ENCODE measurements at places on chromosomes 4 and X.
A peak's percentile ranks its signal among the peaks of the same experiment; 100 is the strongest.

DNA sequence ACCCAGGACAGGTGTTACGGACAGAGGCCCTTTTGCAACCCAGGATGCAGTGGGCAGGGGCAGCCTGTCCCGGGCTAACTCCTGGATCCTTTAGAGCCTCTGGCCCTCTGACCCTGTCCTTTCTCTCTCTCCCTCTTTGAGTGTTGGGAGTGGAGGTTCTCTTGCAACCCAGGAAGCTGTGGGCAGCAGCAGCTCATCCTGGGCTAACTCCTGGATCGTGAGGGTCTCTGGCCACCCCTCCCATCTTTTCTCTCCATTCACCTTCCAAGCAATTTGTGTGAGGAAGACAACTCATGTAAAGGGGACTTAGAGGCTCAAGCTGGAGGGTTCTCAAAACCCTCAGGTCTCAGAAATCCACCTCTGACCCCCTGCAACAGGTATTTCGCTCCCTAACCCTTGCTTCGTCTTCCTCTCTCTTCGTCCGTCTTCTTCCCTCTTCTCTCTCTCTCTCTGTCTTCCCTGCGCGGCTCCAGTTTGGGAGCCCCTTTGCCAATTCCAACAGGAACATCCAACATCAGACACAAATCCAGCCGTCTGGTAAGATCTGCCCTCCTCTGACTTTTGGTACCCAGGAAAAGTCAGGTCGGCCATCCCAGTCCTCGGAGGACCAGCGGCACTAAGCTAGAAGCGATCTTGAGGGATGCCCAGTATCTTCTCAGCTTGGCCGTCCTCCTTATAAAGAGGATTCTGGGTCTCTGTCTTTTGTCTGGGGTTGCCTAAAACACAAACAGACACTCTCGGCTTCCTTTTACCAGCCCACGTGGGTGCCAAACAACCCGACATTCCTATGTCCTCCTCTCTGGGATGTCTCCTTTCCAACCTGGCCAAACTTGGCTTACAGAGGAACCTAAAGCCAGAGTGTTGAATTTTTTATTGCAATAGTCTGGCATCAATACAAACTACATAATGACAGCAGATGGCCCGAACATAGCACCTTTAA, 7.9 kb downstream of the ASMTL start:
- no peak for DNase-seq

GRCh38 chr4:145177511-145177905, 2.9 kb downstream of the OTUD4 start:
- DNase-seq, result peak; percentile 42

- DNase-seq, result peak; percentile 83
These were observed 7.5 kb upstream of the CXCL6 start for GRCh38 chr4:73828956-73829355.

GRCh38 chrX:118350706-118351105, 4.8 kb downstream of the WDR44 start:
- no peak for DNase-seq

- peak; percentile 85 for DNase-seq
These were observed 961 bp upstream of the NOCT start for GRCh38 chr4:139014371-139015268.

DNA sequence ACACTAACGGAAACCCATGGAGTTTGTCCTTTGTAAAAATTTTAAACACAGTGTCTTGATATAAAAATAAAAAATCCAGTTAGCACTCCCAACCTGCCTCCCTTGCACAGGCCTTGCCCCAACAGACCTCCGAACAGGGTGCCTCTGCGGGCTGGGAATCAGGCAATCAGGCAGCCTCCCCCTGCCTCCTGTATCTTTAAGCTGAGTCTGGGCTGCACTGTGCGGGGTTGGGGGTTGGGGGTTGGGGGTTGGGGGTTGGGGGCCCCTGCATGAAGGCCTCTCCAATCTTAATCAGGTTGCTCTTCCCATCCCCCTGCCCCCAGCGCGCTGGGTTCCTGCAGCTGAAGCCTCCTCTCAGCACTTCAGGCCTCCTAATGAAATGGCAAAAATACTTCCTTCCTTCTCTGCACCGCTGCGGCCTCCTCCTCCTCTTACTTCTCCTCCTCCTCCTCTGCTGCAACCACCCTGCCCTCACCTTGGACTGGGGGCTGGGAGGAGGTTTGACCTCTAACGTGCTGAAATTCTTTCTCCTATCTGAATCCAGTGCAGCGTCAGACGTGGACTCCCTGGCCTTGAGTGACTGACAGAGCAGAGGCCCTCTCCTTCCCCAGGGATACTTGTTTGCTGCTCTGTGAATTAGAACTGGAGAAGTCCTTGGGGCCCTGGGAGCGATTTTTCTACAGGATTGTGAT, 26.6 kb downstream of the NLGN3 start:
- no peak for DNase-seq

- DNase-seq, result no peak
These were observed 76.4 kb upstream of the F8A3 start for GRCh38 chrX:155534800-155535199.

- DNase-seq, result no peak
These were observed 41.2 kb downstream of the RASL11B start for GRCh38 chr4:52903273-52903672.

DNA sequence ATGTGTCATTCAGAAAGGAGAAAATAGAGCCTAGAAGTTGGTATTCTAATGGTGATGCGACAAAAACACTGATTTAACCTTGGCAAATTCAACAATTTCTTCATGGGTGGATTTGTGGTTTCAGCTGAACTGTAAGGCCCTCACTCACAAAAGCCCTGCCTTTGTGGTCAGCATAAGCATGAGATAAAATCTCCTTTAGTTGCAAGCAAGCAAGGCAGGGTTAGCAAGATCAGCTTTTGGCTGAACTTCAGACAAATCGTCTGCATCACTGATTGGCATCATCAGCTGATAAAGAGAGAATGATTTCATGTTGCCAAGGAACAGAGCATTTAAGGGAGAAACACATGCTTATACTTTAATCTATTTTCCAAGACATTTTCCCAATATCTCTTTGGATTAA, 2582.2 kb downstream of the PCDH7 start:
- DNase-seq, result no peak

GRCh38 chr4:147117431-147117830, 171.8 kb upstream of the TTC29 start:
- no peak for DNase-seq

DNA sequence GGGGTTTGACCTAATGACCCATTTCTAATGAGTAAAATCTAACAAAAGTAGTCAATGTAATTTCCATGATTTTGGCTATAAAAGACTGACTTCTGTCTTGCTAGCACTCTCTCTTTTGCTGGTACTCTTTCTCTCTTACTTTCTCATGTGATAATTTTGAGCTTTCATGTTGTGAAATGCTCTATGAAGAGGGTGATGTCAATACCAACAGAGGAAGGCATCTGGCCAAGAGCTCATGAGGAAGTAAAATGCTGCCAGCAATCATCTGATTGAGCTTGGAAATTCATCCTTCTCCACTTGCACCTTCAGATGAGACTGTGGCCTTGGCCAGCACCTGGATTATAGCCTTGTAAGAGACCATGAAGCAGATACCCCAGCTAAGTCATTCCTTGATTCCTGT, 347.7 kb downstream of the HS3ST1 start:
- DNase-seq, result no peak

GRCh38 chr4:185080545-185080944, 62.3 kb downstream of the HELT start:
- DNase-seq, result no peak

GRCh38 chr4:67915400-67915966, 31.7 kb upstream of the TMPRSS11D start:
- DNase-seq, result no peak

DNA sequence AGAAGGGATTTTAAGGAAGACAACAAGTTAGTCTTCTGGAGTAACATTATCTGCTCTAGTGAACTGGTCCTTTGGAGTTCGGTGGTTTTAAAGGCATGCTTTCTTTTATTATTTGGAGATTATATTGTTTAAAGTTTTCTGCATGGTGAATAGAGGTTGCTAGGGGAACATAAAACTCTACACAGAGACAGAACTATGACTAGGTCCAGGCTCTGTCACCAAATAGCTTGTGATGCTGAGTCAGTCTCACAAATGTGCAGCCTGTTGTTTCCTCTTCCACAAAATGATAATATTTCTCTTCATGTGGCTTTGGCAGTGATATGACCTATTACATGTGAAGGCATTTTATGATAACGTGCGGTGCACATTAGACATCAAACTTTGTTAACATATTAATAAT, 132.6 kb downstream of the PACRGL start:
- peak; percentile 3 for DNase-seq

- DNase-seq, result no peak
These were observed 21.0 kb downstream of the MSN start for GRCh38 chrX:65688403-65688871.

DNA sequence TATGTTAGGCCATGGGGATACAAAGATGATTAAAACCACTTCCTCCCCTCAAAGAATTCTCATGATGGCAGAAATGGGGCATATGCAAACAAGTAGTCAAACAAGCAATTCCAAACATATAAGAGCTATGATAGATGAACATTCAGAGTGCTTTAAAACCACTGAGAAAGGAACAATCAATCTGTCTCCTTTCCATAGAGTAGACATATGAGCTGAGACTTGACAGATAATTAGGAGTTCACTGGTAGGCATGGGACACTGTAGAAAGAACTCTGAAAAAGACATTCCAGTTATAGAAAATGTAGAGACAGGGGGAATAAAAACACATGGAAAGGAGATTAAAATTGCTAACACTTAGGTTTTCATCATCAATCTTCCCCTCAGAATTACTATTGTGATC, 372.8 kb downstream of the KLHL4 start:
- no peak for DNase-seq

- no peak for DNase-seq
These were observed 48.8 kb upstream of the NEUROG2 start for GRCh38 chr4:112564706-112565270.

DNA sequence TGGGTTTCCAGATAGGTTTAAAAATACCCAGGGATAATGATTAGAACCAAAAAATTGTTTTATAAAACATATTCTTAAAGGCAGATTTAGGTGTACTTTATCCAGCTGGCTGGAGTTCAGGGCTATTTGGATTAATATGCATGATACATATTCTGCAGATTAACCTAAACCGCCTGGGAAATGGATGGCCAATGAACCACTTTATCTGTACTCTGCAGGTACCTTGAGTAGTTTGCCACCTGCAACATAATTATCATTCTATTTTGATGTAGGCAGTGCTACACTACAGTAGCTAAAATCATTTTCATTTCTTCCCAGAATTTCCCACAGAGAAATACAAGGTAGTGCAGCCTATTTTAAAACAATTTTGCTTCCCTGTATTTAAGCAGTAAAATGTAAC, 683.2 kb upstream of the GNPDA2 start:
- no peak for DNase-seq

GRCh38 chr4:37726666-37727065, 40.5 kb upstream of the RELL1 start:
- no peak for DNase-seq

- DNase-seq, result no peak
These were observed 132.8 kb downstream of the MGST2 start for GRCh38 chr4:139798456-139798855.

GRCh38 chr4:11783588-11783987, 354.9 kb upstream of the HS3ST1 start:
- DNase-seq, result no peak

DNA sequence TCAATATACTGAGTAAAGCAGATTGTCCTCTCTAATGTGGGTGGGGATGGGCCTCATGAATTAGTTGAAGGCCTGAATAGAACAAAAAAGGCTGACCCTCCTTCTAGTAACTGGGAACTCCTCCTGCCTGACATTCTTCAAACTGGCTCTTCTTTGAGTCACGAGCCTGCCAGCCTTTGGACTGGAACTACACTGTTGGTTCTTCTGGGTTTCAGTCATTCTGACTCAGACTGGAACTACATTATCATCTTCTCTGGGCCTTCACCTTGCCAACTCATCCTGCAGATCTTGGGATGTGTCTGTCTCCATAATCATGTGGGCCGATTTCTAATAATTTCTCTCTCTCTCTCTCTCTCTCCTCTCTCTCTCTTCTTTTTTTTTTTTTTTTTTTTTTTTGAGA, 26.9 kb upstream of the CT47C1 start:
- no peak for DNase-seq

DNA sequence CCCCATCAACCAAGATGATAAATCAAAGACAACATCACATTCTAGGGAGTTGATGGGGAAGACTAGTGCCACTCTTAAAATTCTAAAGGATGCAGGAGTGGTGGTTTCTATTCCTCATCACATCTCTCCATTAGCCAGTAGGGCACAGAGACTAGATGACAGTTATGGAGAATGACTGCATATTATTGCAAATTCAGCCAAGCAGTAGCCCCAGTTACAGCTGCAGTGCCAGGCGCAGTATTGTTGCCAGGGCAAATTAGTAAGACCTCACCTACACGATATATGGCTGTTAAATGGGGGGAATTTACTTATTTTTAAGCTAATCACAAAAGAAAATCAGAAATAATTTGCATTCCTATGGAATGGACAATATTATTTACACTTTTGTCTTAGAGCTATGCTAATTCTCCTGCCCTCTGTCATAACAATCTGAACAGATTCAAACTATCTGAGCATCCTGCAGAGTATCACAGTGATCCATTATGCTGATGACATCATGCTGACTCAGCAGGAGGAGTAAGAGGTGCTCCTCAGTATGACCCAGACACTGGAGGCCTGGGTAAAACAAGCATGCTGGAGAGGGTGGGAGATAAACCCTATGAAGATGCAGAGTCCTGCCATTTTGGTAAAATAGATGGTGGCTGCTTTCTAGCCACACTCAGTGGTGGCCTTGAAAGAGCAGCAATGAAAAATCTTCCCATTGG, 24.7 kb downstream of the ETNPPL start:
- DNase-seq, result no peak

DNA sequence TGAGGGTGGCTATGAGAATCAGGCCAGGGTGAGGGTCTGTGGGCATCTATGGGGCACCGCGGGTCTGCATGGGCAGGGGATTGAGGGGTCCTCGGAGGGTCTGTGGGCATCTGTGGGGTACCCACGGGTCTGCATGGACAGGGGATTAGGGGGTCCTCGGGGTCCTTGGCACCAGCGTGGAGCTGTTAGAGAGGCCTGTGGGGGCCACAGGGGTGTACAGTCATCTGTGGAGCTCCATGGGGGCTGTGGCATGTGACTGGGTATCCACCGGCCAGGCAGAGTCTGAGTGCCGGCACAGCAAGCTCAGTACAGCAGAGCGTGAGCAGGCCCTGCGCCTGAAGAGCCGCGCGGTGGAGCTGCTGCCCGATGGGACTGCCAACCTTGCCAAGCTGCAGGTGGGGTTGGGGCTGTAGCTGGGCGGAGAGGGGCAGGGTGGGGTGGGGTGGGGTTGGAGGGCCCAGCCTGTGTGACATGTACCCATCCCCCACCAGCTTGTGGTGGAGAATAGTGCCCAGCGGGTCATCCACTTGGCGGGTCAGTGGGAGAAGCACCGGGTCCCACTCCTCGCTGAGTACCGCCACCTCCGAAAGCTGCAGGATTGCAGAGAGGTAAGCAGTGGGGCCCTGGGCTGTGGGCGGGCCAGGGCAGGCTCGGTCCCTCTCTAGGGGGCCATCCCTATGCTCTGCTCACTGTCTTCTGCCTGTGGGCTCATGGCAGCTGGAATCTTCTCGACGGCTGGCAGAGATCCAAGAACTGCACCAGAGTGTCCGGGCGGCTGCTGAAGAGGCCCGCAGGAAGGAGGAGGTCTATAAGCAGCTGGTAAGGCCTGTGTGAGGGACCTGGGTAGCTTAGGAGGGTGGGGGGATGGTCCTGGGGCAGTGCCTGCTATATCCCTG, 12.9 kb downstream of the CCDC22 start:
- no peak for DNase-seq
